ENCODE measurements at places on chromosomes 11 and 22.
A peak's percentile ranks its signal among the peaks of the same experiment; 100 is the strongest.

DNA sequence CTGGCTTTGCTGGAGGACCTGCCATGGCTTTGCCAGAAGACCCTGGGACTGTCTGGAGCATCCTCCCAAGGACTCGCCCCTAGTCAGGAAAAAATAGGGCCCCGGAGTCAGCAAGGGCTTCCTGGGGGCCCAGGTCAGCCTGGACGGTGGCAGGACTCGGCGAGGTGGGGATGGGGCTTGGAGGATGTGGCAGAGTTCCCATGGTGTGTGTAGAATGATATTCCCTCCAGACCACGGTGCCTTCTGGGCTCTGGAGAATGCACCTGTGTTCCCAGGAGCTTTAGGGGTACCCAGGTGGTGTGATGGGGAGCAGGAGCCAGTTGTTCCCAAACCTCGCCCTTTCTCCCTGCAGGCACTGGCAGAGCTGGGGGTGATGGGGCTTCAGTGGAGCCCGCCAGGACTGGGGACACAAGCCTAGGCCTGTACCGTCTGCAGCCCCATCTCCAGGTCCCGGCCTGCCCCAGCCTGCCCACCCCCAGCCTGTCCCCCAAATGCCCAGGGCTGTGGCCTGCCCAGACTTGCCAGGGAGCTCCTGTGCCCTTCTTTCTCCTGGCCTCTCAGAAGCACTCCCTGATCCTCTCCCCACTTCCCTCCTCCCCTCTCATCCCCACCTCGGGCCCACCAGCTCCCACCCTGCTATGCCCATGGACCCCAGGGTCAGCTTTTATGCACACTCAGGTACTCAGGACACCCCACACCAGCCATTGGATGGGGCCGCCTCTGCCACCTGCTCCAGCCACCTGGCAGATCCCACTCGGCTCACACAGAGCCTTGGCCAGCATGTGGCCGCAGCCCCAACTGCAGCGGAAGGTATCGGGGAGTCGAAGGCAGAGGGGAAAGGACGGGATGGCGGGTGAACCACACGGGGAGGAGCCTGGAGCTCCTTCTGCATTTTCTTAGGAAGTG is 82.1 kb downstream of the CDKN1C start:
- no peak for DNase-seq

DNA sequence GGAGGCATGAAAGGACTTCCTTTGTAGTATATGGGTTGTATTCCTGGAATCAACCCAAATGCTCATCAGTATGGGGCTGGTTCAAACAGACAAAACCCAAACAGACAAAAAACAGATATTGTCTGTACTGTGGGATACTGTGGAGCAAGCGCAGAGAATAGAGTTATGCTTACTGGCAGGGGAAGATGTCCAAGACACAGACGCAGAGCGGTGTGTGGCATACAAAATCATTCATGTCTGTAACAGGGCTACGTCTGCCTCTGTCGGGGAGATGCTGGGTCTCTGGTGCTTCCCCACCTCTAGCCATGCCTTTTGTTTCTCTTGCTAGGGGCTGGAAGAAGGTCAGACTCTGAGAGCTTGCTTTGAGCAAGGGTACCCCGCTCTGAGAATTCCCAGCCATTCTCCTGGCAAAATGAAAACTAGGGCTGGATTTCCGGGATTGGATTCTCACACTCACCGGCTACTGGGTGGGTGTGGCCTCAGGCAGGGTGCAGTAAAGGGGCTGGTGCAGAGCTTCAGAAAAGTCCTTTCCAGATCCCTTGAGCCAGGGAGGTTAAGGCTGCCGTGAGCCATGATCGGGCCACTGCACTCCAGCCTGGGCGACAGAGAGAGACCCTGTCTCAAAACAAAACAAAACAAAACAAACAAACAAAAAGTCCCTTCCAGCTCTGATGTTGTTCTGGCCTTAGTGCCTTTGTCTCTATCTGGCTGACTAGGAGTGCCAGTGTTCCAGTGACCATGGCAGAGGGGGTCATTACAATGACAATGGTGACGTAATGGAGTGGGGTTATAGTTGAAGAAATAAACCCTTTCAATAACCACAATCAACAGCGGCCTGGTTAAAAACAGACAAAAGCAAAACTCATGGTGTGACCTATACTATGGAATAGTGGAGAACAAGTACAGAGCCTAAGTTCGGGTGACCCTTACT is 2.9 kb upstream of the ABCC8 start:
- DNase-seq = no peak

- DNase-seq = no peak
These were observed 6.8 kb upstream of the LIF start for GRCh38 chr22:30253205-30253852.

DNA sequence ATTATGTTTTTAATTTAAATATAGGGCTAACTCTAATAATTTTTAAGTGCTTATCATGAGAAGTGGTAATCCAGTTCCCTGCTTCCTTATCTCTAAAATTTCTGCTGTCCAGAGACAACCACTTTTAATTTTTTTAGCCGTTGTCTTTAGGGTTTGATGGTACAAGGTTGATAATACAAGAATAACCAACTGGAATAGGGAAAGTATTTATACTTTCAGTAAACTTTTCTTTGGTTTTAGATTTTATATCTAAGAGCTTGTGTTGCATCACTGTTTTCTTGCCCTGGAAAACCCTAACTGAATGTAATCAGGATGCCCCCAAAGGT is 46.5 kb upstream of the ADORA2A start:
- no peak for DNase-seq

DNA sequence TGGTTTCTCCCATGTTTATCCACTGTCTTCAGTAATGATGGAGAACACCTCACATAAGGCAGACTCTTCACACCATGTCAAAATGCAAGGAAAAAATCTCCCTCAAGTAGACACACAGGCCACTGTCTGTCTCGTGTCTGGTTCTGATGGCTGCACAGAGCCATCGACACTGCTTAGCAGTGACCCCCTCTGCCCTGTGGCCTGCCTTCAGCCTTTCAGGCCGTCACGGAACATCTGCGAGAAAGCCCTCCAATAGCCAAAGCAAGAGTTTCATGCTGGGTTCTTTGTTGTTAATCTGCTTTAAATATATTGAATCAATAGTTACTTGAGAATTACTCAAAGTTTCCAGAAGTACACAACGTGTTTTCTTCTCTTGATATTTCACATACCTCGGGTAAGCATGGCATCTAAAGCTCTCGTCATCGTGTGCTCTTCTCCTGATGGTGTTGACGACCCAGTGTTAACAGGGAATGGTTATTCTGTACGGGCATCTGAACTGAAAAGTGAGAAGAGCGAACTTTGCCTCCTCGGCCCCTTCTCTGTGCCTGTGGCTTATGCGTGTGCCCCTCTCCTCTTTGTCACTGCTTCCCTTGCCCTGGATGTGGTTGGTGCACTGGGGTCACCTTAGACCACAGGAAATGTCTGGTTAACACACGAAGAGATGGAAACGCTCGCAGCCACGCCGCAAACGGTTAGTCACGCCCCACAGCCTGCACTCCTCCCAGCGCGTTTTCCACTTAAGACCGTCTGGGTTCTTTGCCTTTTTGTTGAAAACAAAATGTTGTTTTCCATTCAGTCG is 33.4 kb upstream of the CTTN start:
- DNase-seq = peak; percentile 55

GRCh38 chr11:120074076-120074475 is 63.8 kb downstream of the TRIM29 start:
- no peak for DNase-seq

GRCh38 chr11:68954836-68955606 is 25.8 kb downstream of the MRGPRD start:
- DNase-seq = no peak

- DNase-seq = no peak
These were observed 47.0 kb upstream of the B3GNT6 start for GRCh38 chr11:76987203-76987602.

DNA sequence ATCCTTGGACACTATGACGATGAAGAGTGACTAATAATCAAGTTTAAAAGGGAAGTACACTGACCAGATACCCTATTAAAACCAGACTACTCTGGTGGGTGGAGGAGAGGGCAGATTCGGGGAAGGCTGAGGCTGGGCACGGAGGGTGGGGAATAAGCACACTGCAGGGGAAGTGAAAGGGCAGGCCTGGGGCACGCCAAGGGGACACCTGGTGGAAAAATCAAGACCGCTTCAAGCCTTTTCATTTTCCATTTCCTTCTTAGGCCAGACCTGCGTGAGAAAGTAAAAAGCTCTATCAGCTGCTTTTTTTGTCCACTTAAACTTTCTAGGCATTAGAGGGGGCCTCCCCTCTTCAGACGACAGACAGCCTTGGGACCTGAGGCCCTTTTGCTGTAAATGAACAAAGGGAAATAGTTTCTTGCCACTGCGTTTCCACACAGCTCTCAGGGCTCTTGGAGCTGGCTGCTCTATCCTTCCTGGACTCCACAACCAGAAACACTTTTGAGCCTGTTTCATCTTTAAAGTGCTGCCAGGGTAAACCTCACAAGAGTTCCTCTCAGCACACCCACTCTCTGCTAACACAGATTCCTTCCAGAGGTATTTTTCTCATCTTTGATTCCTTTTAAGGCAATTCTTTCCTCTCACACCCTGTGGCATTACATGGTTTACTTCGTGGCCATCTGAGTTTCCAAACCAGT is 25.0 kb upstream of the SERPIND1 start:
- peak; percentile 16 for DNase-seq

GRCh38 chr11:128260398-128260797 is 327.0 kb downstream of the ETS1 start:
- DNase-seq = no peak

DNA sequence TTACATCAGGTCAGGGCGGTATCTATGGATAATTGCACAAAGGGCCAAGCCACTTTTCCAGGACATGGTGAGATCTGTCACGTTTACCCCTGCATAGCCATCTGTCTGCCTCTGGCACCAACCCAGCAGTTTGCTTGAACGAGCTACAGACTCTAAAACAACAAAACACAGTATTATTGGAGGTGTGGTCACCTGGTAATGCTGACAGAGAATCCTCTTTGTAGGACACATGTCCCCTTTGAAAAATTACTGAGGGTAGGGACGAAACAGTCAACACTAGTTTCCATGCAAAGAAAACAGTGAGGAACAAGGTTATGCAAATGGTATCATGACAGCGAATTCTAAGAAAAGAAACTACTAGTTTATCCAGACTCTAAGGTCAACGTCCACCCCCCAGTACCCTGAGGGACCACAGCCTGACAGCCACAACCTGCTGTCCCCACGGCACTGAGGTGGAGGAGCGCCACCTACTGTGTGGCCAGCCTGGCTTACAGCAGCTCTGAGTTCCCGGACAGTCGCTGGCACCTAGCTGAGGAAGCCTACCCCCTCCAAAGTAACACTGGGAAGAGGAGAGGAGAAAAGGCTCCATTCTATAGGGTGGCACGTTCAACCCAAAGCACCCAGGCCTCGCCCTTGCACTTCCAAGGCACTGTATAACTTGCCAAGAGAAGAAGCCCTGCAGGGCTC is 117.4 kb upstream of the BID start:
- DNase-seq = no peak

DNA sequence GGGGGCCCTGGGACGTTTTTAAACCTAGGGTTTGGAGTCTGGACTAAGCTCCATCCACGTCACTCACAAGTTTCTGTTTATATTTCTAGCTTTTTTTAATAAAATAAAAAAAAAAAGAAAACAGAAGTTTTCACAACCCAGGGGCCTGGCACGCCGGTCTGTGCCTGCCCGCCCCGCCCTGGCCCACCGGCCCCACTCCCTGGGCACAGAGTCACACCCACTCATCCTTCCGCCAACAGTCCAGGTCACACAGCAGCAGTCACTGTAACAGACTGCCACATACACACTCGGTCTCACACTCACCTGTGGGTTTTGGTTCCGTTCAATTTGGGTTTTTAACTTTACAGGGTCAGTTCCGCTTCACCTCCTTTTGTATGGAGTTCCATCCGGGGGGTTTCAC is 5.3 kb upstream of the ACR start:
- no peak for DNase-seq

DNA sequence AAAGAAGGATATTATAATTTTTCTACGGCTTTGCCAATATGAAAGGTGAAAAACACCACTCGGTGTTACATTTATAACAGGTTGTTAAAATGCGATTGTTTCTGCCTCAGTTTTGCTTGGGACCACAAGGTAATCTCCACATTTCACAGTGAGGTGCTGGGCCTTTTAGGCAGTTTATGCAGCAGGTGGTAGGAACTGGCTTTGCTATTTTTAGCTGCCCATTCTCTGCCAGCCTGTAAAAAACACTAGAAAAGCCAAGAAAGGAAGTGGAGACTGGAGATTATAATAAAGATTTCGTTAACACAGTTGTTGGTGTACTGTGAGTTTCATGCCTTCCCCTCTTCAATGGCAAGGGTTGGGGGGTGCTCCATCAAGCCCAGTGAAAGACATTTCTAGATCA is 8.0 kb upstream of the MRPL16 start:
- no peak for DNase-seq

DNA sequence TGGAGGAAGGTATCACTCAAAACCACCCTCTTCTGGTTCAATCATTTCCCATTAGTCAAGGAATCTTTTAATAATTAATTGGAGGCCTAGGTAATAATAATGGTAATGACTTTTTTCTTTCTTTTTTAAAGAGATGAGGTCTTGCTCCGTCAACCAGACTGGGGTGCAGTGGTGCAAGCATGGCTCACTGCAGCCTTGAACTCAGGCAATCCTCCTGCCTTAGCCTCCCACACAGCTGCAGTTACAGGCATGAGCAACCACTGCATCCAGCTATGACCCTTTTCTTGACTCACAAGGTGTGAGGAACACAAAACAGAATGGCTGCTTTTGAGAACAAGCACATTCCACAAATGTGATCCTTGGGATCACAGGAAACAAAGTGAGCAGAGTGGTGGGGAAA is 3.6 kb downstream of the POLDIP3 start:
- no peak for DNase-seq

DNA sequence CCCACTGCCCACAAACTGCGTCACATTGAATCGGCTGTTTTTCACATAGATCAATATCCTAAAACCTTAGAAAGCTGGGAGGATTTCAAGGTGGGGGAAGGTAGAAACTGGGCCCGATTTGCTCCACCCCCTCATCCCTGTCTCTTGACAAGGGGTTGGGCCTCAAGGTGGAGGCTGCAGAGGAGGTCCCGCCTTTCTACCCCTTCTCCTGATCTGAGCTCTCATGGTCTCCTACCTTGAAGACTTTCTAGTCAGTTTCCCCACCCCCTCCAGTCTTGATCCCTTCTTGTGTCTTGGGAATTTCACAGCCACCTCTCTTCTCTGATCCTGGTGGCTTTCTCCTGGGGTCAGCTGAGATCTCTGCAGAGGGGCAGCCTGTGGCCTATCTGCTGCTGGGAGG is 4.5 kb upstream of the STARD10 start:
- no peak for DNase-seq

DNA sequence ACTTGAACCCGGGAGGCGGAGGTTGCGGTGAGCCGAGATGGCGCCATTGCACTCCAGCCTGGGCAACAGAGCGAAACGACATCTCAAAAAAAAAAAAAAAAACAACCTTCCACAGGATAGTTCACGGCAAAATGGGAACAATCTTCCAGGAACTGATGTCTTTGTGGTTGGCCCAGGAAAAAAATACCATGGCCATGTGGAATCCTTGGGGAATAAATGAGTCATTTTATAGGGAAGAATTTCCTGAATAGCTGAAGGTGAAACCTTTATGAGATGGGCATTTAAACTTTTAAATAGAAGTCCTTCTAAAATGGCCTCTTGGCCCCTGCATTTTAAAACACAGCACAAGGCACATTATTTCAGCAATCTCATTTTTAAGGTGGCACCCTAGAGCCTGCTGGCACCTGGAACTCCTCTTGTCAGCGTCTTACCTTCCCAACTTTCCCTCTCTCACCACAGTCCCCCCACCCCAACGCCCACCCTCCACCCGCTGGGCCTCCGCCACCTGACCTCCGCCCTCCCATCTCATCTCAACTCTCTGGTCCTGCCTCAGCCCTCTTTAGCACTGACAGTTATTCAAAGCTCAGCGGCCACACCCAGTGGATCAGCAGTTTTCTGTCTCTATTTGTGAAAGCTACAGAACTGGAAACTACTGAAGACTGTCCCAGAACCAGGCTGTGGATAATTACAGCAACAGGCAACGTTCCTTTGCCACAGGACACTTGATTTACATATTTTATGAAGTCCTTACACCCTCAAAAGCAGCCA is 43.1 kb downstream of the SCGB1A1 start:
- DNase-seq = no peak
